ENCODE measurements at places on chromosomes 11 and 22. TPM values are rescaled to one million over a fixed set of nuclear protein-coding genes. Genes with fewer than 3 reads are reported as not detected.

DNA sequence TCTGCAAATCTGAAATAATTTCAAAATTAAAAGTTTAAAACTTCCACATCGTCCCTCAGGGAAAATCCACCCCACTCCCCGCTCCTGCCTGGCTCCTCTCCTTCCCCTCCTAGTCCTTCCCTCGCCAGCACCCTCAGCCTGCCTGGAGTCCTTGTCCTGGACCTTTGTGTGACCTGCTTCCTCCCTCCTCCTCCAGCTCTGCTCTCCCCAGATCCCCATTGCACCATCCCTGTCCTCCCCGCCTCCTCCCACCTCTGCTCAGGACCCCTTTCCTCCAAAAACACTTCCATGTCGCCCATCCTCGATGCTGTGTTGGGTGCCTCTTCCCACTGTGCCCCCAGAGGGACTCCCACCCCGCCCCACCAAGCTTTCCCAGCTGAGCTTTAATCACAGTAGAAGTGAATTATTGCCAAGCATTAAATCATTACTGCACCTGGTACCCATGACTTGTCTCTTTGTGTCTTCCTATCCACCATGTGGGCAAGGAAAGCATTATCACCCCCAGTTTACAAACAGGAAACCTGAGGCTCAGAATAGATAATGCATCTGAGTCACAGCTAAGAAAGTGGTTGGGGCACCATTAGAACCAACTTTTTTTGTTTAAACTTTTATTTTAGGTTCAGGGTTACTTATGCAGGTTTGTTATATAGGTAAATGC is 2.4 kb upstream of the ZP1 start:
- no peaks in the 10 kb centered on the region for H3K36me3 ChIP-seq
- no peak overlapping the region for H3K4me3 ChIP-seq
- no peak overlapping the region for H3K27ac ChIP-seq
- no peaks in the 10 kb centered on the region for H3K4me1 ChIP-seq
- H3K27me3 ChIP-seq = no peaks in the 10 kb centered on the region
- no peak for DNase-seq

- H3K27ac ChIP-seq = no peak overlapping the region
- no peak for DNase-seq
- no peaks in the 10 kb centered on the region for H3K4me1 ChIP-seq
- peaks cover 2% of the 10 kb centered on the region for H3K36me3 ChIP-seq
- no peak overlapping the region for H3K4me3 ChIP-seq
These were observed 37.3 kb upstream of the TECTA start for GRCh38 chr11:121063728-121064127.

- H3K4me3 ChIP-seq = no peak overlapping the region
- no peaks in the 10 kb centered on the region for H3K27me3 ChIP-seq
- no peak overlapping the region for H3K27ac ChIP-seq
- H3K4me1 ChIP-seq = peaks cover 2% of the 10 kb centered on the region
- H3K36me3 ChIP-seq = peaks cover 3% of the 10 kb centered on the region
These were observed 45.3 kb downstream of the C22orf31 start for GRCh38 chr22:29016067-29016938.

GRCh38 chr11:68002938-68003845 is 705 bp downstream of the UNC93B1 start:
- DNase-seq = no peak
- peak overlapping the region; percentile 44 for H3K4me3 ChIP-seq
- H3K27ac ChIP-seq = no peak overlapping the region

- H3K36me3 ChIP-seq = no peaks in the 10 kb centered on the region
- no peak overlapping the region for H3K4me3 ChIP-seq
- H3K4me1 ChIP-seq = peaks cover 12% of the 10 kb centered on the region
These were observed 63.9 kb downstream of the DEUP1 start for GRCh38 chr11:93394488-93394887.

DNA sequence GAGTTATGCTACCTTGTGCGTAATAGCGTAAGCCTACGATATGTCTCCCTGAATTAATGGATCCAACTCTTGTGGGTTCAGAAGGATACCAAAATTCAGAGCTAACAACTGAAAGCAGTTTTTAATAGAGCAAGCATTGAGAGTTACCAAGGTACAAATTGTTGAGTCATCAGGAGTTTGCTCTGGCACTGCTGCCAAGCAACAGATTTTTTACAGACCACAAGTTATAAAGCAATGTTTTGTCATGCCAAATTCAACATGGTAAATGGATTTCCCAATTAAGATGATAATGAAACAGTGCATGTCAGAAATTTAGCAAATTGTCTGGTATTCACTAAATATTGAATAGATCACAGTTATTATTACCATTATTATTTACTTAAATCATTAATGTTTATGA is 295.6 kb downstream of the NELL1 start:
- no peaks in the 10 kb centered on the region for H3K27me3 ChIP-seq
- no peak overlapping the region for H3K27ac ChIP-seq
- H3K4me1 ChIP-seq = no peaks in the 10 kb centered on the region
- H3K36me3 ChIP-seq = no peaks in the 10 kb centered on the region
- DNase-seq = no peak
- no peak overlapping the region for H3K4me3 ChIP-seq

VPREB1 gene
- total RNA-seq = not detected

OR10AG1 gene
- not detected for total RNA-seq

All from H1 (cell line).